ENCODE measurements at places on chromosomes 7 and 10.

GRCh38 chr10:17838080-17838648, 29.0 kb downstream of the MRC1 start:
- DNase-seq: no peak

DNA sequence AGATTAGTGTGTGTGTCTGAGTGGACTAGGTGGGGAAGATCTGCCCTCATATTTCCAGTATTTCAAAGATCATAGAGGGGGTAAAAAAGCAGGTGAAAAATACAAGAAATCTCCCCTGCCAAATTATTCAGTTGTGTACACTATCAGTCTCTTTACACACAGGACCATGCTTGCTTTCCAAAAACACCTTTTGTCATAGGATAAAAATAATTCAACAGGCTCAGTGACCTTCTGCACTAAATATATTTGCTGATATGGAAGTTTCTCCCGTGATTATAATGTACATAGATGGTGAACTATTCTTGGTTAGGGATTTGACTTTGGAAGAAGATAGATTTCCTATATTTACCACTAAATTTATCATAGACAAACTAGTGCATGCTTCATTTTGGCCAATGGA, 24.6 kb upstream of the CSTF2T start:
- no peak for DNase-seq

DNA sequence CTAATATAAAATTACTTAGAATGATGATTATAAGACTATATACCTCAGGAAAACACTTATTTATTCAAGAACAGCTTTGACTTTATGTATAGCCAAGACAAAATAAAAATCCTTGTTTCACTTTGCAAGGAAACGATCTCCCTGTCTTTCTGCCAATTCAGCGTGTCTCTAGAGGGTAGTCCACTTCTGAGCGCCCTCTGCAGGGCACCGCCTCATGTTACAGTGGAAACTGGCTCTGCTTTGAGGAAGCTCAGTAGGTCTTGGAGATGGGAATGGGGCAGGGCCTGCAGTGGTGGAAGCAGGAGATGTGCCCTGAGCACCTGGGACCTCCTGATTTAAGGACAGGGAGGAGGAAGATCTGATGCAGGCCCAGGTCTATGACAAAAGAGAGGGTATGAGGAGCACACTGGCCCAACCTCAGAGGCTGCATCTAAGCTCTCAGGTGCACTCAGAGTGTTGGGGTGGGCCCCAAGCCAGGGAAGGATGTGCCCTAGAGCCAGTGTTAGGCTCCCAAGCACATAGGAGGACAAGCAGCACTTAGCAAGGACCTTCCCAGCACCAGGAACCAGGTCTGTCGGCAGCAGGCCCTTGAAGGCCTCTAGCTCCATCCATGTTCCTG, 481.0 kb downstream of the TNS3 start:
- no peak for DNase-seq

GRCh38 chr10:84201244-84201606, 6.9 kb downstream of the CDHR1 start:
- no peak for DNase-seq

- no peak for DNase-seq
Measured at GRCh38 chr7:5497295-5498103, 73.9 kb upstream of the TNRC18 start.

DNA sequence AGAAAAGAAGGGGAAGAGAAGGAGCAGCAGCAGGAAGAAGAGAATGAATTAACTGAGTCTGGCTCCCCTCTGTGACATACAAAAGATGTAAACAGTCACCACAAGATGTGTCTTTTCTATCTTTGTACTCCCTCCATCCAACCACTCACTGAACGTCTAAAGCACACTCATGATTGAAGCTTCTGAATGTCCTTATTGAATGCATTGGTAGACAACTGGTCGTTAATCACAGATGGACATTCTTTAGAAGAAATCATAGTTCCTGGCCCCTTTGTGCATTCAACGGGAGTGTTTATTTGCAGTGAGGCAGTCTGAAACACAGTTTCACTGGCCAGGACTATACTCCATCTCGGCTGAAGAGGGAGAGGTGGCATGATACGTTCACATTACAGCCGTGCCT, 206.3 kb upstream of the KMT2E start:
- no peak for DNase-seq

DNA sequence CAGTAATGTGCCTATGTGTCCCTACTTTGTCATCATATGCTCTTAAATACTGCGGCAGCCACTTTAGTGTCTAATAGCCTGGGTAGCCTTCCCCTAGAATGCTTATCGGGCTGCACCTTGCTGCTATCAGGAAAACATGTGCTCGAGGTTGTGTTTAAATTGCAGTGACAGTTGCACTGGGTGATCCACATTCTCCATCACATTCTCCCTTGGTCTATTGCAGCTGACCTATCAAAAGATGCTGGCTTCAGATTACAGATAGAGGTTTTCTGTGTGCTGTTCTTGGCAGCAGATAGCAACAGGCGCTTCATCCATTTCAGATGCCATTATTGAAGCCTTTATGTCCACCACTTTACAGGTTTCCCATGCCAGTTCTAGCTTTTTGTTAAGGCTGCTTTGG, 130.1 kb upstream of the MDFIC start:
- DNase-seq: no peak

- no peak for DNase-seq
Measured at GRCh38 chr7:150385302-150385723, 6.2 kb downstream of the ZNF775 start.

GRCh38 chr7:13198727-13199126, 511.3 kb downstream of the ARL4A start:
- no peak for DNase-seq

- no peak for DNase-seq
Measured at GRCh38 chr7:150949564-150949963, 28.6 kb downstream of the KCNH2 start.

DNA sequence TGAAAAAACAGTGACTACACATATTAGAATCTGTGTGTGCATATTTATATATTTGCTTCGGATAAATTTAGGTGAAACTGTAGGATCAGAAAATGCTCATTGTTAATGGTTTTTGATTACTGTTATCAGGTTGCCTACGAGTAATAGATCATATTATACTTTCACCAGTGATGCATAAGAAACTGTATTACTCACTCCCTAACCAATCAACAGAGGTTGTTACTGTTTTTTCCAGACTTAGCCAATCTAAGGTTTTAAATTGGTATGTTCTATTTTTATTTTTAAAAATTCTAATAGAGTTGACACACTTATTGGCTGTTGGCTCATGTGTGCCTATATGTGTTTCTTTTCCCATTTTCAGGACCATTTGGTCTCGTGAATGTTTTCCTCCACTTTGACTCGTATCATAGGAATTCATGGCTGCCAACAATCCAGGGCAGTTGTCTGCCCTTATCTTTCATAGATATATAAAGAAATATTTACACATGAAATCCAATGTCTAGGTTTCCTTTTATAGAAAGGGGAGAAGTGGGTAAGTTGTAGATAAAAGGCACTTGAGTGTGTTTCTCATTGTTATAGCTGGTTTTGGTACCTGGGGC, 59.2 kb downstream of the ANLN start:
- DNase-seq: no peak

DNA sequence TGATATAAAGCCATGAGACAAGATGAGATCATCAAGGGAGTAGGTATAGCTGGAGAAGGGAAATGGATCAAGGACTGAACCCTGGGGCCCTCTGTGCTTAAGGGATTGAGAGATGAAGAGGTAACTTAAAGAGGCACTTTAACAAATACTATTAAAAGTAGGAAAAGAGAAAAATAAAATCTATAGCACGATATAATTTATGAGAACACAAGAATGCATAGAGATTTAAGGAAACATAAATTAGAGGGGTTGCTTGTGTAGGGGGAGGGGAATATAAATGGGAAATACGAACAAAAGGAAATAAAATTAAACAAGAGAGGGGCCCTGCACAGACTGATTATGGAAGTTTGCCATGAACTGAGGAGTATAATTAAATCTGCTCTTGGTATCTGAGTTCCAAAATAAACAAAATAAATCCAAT, 15.6 kb upstream of the LRRC17 start:
- no peak for DNase-seq

- no peak for DNase-seq
Measured at GRCh38 chr7:104845557-104845956, 168.4 kb upstream of the KMT2E start.

DNA sequence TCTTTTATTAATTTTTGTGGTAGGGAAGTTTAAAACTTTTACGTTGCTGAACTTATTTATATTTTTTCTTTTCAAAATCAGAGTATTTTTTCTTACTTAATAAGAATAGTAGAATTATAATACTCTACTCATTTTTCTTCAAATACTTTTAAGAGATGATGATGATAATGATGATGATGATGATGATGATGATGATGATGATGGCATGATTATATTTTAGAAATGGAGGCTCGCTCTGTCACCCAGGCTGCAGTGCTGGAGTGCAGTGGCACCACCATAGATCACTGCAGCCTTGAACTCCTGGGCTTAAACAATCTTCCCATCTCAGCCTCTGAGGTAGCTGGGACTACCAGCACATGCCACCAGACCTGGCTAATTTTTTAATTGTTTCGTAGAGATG, 118.3 kb upstream of the FAM171A1 start:
- DNase-seq: no peak

GRCh38 chr7:87047-87446, 105.3 kb upstream of the FAM20C start:
- no peak for DNase-seq

- no peak for DNase-seq
Measured at GRCh38 chr10:81995254-81995653, 120.3 kb downstream of the NRG3 start.

DNA sequence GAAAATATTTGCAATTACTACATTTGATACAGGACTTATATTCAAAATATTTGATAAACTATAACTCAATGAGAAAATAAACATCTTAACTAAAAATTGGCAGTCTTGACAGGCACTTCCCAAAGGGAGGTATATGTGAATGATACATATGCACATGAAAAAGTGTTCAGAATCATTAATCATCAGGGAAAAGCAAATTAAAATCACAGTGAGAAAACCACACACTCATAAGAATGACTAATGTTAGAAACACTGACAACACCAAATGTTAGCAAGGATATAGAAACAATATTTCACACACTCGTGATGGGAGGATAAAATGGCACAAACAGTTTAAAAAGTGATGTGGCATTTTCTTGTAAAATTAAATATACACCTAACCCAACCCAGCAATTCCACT, 4.1 kb upstream of the VPS26A start:
- DNase-seq: no peak

DNA sequence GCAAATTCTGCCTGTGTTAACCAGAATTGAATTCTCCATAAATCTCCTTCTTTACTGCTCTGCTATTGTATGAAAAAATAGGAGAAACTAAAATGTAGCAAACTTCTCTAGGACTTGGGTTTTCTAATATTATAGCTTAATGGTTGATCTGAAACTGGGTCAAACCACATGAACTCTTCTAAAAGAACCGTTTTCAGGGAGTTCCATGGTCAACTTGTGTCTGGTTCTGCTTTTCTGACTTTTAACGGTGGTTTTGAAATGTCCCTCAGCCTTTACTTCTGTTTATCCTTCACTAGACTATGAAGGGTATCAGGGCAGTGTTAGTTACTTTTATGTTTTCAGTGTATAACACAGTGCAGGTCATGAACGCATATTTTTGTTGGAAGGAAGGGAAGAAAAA, 242.2 kb downstream of the TSPAN12 start:
- DNase-seq: no peak

DNA sequence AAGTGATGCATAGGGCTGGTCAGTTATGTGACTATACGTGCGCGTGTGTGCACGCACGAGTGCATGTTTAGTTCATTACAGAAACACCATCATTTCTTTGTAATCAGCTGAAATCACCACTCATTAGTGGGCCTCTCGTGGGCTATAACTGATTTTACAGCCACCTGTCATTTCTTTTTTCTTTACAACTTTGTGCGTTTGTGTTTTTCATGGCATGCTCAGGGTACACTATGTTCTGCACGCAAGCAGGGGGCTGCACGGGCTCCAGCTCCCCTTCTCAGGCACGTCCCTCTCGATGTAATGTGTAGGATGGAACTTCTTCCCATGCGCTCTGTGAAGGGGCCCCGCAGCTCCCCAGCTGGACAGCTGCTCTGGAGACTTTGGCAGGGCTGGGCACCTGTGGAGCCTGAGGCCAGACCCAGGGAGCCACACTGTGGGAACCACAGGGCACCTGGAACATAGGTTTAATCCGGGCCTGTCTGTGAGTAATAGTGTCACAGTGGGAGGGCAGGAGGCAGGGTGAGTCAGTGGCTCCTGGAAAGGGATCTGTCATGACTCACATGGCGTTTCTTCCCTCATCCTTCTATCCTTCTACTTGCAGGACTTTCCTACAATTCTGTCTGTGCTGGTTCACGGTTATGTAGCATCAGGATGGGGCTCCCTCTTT, 4.9 kb downstream of the GCK start:
- DNase-seq: no peak

GRCh38 chr10:98910048-98910447, 325.6 kb downstream of the HPSE2 start:
- DNase-seq: no peak

DNA sequence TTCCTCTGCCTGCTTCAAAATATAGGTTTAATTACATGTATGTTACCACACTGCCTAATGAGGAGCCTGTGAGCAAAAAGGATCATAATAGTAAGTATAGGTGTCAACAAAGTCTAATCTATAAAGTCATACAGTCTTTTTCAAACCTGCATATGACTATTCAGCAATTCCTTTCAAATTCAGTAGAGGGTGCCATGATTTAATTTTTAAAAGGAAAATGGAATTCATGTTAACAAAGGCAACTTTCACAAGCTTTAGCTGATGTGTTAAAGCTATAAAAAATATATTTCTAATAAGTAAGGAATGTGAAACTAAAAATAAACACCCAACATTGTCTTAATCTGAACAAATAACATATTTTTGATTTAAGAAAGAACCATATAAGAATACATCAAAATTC, 52.1 kb downstream of the MPP7 start:
- no peak for DNase-seq

- no peak for DNase-seq
Measured at GRCh38 chr10:60444494-60445064, 54.9 kb upstream of the ANK3 start.

DNA sequence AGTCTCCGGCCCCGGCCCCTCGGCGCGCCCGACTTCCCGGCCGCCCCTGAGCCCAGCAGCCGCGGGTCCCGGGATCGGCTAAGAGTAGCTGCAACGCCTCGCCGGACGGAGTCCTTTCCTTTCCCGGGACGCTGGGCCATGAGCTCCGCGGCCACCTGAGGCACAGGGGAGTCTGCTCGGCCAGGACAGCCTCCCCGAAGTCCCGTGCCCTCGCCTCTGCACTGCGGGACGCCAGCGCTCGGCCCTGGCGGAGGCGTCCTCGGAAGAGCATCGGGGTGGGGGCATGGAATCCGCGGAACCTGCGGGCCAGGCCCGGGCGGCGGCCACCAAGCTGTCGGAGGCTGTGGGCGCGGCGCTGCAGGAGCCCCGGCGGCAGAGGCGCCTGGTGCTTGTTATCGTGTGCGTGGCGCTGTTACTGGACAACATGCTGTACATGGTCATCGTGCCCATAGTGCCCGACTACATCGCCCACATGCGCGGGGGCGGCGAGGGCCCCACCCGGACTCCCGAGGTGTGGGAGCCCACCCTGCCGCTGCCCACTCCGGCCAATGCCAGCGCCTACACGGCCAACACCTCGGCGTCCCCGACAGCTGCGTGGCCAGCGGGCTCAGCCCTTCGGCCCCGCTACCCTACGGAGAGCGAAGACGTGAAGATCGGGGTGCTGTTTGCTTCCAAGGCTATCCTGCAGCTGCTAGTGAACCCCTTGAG, 502 bp downstream of the SLC18A3 start:
- no peak for DNase-seq

All from cortex of kidney (tissue), 1 donor.